ENCODE measurements at places on chromosomes 12 and 14.

GRCh38 chr12:52949413-52950331, 754 bp downstream of the KRT18 start:
- peak; percentile 88 for DNase-seq

GRCh38 chr12:65505386-65506121, 227.1 kb downstream of the MSRB3 start:
- no peak for DNase-seq

GRCh38 chr14:89565607-89566006, 148.6 kb upstream of the FOXN3 start:
- no peak for DNase-seq

- no peak for DNase-seq
Measured at GRCh38 chr14:87331991-87332390, 661.0 kb downstream of the GALC start.

DNA sequence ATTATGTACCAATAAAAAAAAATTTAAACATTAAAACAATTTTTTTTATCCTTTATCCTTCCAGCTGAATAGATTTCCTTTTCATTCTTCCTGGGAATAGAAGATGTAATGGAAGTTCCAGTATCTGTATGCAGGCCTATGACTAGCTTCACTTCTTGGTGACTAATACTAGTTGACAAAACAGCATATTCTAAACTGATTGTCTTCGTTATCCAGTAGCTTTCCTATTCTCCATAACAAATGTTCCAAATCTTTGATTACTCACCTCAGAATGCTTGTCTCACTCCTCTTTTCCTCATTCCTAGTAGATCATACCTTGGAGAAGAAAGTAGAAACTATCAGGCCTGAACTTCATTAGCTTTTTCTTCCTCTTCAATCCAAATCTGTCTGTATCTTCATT, 70.7 kb downstream of the PLEKHA5 start:
- no peak for DNase-seq

- no peak for DNase-seq
Measured at GRCh38 chr12:52042706-52043385, 8.4 kb upstream of the NR4A1 start.

DNA sequence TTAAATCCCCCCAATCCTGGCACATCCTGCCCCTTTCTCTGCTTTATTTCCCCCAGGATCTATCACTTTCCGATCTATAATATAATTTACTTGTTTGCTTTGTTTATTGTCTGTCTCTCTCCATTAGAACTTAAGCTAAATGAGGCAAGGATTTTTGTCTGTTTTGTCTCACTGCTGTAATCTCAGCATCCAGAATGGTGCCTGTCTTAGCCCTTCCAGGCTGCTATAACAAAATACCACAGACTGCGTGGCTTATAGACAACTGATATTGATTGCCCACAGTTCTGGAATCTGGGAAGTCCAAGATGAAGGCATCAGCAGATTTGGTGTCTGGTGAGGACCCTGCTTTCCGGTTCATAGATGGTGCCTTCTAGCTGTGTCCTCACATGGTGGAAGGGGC, 65.2 kb downstream of the VWF start:
- no peak for DNase-seq

DNA sequence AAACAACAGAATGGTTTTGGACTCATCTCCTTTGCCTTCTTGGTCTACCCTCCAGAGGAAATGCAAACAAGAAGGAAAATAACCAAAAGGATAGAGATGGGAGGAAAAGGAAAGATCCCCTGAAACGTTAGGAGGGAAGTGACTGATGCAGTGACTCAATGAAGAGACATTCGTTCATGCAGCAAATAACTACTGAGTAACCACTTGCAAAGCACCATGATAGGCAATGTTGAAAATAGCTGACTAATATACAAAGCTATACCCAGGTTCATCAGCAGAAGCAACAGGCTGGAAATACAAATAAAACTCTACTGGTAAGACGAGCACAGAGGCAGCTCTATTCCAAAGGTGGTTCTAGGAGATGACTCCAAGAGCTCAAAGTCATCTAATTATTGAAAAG, 41.8 kb downstream of the R3HDM2 start:
- DNase-seq: peak; percentile 90
